Cortex of kidney (tissue), 1 donor: ENCODE measurements at places on chromosomes 5 and 9.

DNA sequence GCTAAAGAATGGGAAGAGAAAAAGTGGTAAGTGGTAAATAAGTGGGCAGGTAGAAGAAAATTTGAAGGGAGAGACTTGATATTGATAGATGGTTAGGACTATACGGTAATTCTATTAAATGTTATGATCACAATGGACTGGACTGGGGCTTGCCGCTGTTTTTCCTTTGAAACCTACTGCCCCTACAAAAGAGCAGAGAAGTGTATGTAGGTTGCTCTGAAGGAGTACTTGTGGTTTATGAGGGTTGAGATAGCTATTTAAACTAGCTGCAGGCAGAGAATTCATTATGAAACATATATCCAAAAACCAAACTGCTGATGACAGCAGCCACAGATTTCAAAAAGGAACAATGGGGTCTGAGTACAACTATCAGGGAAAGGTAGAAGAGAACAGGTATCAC, 16.8 kb upstream of the HK3 start:
- no peak for DNase-seq

DNA sequence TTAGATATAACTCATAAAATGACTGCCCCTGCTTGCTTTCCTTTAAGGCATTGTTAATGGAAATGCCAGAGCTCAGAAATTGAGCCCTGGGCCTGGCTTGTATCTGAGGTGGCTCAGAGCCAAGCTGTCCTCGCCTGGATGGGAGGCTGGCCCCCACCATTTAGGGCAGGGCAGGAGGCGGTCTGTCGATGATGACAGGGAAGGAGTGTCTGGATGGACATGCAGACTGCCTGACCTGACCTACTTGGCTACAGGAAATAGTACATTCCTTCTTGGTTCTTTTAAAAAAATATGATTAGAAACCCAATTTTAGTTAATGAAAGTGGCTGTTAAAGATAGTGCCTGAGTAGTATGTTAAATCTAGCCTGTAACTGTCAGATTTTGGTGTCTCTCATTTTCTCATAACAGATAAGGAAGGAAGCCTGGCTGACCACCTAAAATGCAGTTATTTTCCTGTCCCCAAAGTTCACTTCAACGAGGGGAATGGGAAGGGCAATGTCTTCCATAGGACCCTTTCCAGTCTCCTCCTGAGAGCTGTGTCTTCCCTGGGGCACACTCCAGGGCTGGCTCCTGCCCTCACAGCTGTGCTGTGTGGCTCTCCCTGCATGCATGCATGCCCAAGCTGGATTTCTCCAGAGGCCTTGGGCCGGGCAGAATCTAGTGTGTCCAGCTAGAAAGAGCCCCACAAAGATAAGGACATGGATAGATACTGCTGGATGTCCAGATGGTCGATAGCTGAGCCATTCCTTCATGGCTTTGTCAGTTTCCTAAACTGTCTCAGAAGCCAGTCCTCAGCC, 42.3 kb downstream of the MACROH2A1 start:
- no peak for DNase-seq

GRCh38 chr5:7662289-7662688, 188.6 kb downstream of the CFAP90 start:
- no peak for DNase-seq

GRCh38 chr5:38323645-38324295, 65.4 kb downstream of the EGFLAM start:
- no peak for DNase-seq

- no peak for DNase-seq
Measured at GRCh38 chr9:78296201-78296892, 578 bp upstream of the PSAT1 start.

- DNase-seq = no peak
Measured at GRCh38 chr5:59554501-59554900, 339.0 kb downstream of the PDE4D start.
